Left renal cortex interstitium (tissue), 4 donors: ENCODE measurements at places on chromosomes 2 and 18. TPM values are rescaled to one million over a fixed set of nuclear protein-coding genes. Genes with fewer than 3 reads are reported as not detected.

GRCh38 chr18:980586-980985 lies 75.9 kb downstream of the ADCYAP1 start:
- DNase-seq = no peak

- peak; percentile 19 for DNase-seq
Observed at GRCh38 chr2:83342860-83343329, 1116.2 kb downstream of the SUCLG1 start.

DNA sequence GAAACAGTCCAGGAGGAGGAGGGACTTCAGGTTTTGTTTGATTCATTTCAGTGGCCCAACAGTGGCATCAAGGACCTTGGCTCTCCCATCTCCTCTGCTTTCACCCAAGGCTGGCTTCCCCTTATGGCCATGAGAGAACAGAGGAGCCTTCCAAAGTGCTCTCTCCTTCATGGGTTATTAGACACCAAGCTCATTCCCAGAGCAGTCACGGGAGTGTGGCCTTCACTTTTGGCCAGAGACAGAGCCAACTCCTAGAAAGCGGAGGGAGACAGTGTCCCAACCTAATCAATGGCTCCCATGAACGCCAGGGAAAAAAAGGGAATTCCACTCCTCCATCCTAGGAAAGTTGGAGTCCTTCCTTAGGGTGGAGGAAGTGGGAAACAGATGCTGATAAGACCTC lies 871 bp upstream of the DUSP28 start:
- DNase-seq = no peak

Gene MLPH
- 1.4 TPM for polyA plus RNA-seq

Gene FAP
- polyA plus RNA-seq = 11.1 TPM

Gene DSG4
- not detected for polyA plus RNA-seq

Gene ARHGAP15
- 3.1 TPM for polyA plus RNA-seq
